ENCODE measurements at places on chromosomes 5 and 9. TPM values are rescaled to one million over a fixed set of nuclear protein-coding genes. Genes with fewer than 3 reads are reported as not detected.
A peak's percentile ranks its signal among the peaks of the same experiment; 100 is the strongest.

MARVELD2 gene
- 18.3 TPM for polyA plus RNA-seq

PCDHB16 gene
- 4.7 TPM for polyA plus RNA-seq

HEMGN gene
- 22.2 TPM for polyA plus RNA-seq

ADAMTS12 gene
- polyA plus RNA-seq = 57.8 TPM

MARCOL gene
- not detected for polyA plus RNA-seq

NEURL1B gene
- 22.2 TPM for polyA plus RNA-seq

CCDC171 gene
- polyA plus RNA-seq = 7.7 TPM

CNTNAP3 gene
- 4.8 TPM for polyA plus RNA-seq

ARSI gene
- 23.4 TPM for polyA plus RNA-seq

CER1 gene
- 0.18 TPM for polyA plus RNA-seq

GRCh38 chr9:100803956-100804355 is 224.6 kb upstream of the PLPPR1 start:
- no peak for DNase-seq

GRCh38 chr5:139294374-139295165 is 1.0 kb downstream of the MATR3 start:
- DNase-seq = peak; percentile 88

DNA sequence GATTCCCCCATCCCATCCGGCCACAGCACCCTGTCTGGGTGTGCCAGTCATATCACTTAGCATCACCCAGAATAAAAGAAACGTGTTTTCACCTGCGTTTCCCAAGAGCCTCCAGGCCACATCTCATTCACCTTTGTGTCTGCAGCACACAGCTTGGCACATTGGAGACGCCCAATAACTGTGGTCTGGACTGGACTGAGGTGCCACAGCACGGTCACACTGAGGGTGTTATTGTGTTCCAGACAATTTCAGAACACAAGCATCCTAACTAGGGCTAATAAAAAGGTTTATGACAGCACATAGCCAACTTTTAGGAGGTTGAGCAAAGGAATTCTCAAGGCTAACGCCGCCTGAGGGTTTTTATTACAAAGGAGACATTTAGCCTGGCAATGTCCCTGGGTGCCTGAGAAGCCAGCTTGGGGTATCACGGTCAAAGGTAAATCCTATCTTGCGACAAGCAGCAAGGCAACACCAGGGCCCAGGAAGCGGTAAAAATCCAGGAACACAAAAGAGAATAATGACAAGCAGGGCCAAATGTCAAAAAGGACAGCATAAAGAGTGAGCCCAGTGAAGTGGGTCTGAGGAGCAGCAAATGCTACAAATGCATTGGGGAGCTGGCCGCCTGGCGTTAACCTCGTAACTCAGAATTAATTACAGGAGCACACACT is 3.4 kb downstream of the EPB41L4B start:
- DNase-seq = no peak

DNA sequence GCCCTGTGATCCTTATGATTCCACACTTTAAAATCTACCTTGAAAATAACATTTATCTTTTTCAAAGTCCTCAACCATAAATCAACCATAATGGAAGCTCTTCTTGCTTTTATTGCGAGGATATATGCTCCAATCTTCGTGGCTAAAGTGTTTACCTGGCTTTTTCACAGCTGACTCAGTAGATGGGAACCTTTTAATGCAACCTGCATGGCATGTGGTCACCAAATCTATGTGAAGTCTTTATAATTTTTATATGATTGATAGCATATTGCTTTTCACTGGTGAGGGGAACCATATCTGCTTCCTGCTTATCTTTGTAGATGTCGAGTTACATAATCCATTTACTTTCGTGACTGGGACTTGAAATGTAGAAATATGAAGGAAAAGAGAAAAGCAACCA is 47.1 kb upstream of the TLX3 start:
- no peak for DNase-seq

GRCh38 chr5:88683506-88684135 is 199.4 kb downstream of the MEF2C start:
- DNase-seq = no peak

- no peak for DNase-seq
Measured at GRCh38 chr5:74396913-74397622, 243.5 kb downstream of the ENC1 start.

GRCh38 chr9:34544035-34544434 is 21.2 kb upstream of the ENHO start:
- no peak for DNase-seq

- DNase-seq = no peak
Measured at GRCh38 chr5:169763376-169764017, 126.4 kb downstream of the DOCK2 start.

- DNase-seq = no peak
Measured at GRCh38 chr9:91778031-91778430, 172.0 kb downstream of the ROR2 start.

- DNase-seq = no peak
Measured at GRCh38 chr9:80995759-80996158, 693.6 kb downstream of the TLE1 start.

DNA sequence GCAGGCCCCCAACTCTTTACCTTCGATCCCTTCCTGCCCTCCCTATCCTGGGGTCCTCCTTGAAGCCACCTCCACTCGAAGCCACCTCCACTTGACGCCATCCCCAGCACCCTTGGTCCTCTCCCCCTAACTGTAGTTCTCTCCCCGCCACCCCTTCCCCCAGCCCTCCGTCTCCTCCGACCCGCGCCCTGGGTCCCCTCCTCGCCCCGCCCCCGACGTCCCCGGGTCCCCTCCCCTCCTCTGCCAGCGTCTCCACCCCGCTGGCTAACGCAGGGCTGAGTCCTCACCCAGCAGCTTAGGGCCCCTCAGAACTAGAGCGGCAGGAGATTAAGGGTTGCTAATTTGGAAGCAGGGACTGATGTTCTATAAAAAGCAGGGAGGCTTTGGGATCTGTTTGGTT is 30.6 kb upstream of the ANKRD33B start:
- DNase-seq = no peak

DNA sequence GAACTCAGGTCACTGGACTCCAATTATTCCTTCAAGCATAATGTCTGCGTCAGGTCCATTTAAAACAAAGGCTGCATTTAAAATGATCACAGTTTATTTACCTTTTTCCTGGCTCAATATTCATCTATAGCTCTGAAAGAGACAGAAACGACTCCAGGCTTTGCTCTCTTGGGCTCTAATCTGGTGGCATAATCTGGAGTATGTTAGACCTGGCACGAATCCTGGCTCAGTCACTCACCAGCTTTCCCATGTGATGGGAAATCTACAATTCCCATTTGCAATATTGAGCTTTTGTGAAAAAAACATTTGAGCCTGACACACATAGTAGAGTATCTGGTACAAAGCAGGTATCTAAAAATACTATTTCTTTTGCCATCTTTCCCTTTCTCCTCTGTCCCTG is 155.8 kb downstream of the SEMA6A start:
- DNase-seq = no peak

DNA sequence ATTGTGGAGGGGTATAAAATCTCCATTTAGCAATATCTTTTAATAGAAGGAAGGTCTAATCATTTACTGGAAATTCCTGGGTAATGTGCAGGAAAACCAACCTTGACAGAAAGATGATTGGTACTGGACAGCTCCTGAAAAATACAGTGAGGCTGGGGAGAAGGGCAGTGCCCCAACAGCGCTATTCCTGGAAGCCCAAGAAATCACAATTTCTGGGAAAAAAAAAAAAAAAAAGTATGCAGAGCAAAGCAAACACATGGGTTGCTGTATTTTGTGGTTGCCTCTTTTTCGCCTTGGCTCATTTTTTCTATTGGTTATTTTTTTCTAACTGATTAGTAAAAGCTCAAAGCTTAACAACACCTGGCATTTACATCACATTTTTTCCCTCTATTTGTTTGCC is 249.7 kb downstream of the ENC1 start:
- no peak for DNase-seq

DNA sequence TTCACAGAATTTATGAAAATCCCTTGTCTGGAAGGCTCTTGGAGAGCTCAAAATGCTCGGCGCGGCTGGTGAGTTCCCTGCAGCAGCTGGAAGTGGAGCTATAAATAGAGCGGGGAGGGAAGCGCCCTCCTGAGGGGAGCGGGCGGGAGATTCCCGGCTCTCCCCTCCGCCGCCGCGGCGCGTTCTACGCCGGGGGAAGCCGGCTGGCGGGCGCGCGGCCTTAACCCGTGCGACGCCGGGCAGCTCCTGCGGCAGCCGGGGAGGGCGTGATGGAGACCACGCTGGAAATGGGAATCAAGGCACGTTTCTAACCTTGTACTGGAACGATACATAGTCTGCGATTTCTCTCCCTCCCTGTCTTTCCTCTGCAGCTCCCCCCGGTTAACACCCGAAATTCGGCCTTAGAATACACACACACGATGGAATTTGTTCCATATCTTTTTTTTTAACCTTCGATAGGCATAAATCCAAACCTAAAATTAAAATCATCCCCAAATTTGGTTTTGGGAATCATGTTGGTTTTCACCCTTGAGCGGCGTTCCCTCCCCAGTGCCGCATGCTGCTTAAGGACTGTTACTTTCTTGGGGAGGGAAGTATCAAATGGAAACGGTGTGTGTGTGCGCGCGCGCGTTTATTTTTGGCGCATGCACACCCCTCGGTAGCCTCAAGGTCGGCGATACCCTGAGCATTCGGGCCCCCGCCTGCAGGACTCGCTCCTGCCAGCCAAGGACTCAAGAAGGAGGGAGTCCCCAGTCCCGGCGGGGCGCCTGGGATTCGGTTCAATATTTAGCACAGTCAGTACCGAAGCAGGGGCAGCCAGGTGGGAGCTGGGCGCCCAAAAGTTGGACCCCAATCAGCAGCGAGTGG is 306.3 kb upstream of the KCNN2 start:
- DNase-seq = peak; percentile 73

DNA sequence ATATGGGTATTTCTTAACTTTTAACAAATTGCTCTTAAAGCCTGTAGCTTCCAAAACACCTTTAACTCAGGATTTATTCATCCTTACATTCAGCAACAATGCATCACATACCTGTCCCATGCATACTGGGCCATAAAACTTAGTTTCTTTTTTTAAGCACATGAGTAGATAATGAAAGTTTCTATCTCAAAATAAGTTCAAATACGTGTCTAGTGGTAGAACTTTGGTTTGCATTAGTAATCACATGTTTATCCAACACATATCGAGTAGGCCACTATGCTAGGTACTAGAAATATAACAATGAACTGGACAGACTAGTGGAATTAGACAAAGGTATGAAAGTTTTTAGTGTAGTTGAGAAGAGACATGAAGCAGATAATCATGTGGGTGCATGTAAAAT is 99.6 kb downstream of the DOCK2 start:
- no peak for DNase-seq

GRCh38 chr5:31967461-31967860 is 206.7 kb downstream of the GOLPH3 start:
- no peak for DNase-seq

- DNase-seq = no peak
Measured at GRCh38 chr9:132717326-132717945, 47.2 kb downstream of the GTF3C4 start.

- DNase-seq = no peak
Measured at GRCh38 chr5:38673671-38674071, 117.2 kb upstream of the LIFR start.

- no peak for DNase-seq
Measured at GRCh38 chr9:132020820-132021510, 58.7 kb downstream of the MED27 start.

- no peak for DNase-seq
Measured at GRCh38 chr5:38086777-38087176, 171.6 kb upstream of the EGFLAM start.

GRCh38 chr5:61595426-61595825 is 263.4 kb downstream of the ZSWIM6 start:
- no peak for DNase-seq

- no peak for DNase-seq
Measured at GRCh38 chr9:132645711-132646110, 24.1 kb downstream of the DDX31 start.

DNA sequence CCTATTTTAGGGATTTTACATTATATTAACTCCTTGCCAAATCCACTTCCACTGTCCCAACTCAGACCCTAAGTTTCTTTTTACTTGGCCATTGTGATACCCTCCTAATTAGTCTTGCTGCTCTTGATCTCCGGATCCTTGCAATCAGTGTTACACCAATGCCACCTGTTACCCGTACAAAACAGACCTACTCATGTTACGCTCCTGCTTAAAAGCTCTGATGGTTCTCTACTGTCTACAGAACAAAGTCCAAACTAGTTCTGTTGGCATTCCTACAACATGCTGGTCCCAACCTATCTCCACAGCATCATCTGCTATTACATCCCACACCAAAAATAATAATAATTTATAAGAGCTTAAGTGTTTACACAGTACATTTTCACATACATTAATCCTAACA is 9.8 kb downstream of the ECPAS start:
- DNase-seq = no peak

- DNase-seq = no peak
Measured at GRCh38 chr5:23648656-23649055, 141.2 kb downstream of the PRDM9 start.

- no peak for DNase-seq
Measured at GRCh38 chr9:114958021-114958843, 27.8 kb upstream of the TNFSF8 start.

- no peak for DNase-seq
Measured at GRCh38 chr9:22308177-22308576, 138.4 kb upstream of the DMRTA1 start.

GRCh38 chr5:17398431-17398830 is 99.6 kb upstream of the TAF11L2 start:
- no peak for DNase-seq

- DNase-seq = peak; percentile 18
Measured at GRCh38 chr9:123637945-123638634, 282.1 kb downstream of the CRB2 start.

DNA sequence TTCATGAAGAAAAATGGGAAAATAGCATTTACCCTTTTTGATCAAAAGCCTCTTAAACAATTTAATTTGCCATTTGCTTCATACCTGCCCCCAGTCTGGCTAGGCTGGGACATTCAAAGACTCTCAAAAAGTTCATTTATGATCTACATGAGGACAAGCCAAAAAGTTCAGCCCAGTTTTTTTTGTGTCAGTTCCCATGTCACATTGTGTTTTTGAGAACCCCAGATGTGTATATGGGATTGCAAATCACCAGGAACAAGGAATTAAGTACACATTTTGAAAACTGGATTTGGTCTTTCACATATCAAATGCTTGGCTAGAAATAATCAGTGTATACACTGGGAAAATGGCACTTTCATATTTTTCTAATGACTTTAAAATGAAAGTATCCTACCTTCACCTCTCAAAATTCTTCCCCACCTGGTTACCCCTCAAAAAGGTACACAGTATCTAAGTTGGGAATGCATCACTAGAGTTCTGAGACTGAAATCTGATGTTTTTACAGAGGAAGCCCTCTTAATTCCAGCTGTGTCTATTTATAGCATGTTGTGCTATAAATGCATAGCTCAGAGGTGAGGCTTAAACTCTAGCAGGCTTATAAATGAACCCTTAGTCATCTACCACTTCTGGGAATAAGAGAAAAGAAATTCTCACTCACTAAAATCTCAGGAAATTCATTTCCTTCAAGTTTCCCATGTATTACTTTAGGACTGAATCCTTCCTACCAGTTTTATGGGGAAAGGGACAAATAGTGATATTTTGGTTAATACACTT is 9.3 kb downstream of the STOM start:
- DNase-seq = no peak
